ENCODE measurements at places on chromosomes 3 and 15.

- no peak for DNase-seq
Observed at GRCh38 chr3:178318941-178319816, 217.1 kb upstream of the KCNMB2 start.

GRCh38 chr15:26891448-26892181, 24.8 kb downstream of the GABRA5 start:
- DNase-seq: peak; percentile 84

GRCh38 chr3:72412340-72412956, 435.8 kb downstream of the SHQ1 start:
- no peak for DNase-seq

DNA sequence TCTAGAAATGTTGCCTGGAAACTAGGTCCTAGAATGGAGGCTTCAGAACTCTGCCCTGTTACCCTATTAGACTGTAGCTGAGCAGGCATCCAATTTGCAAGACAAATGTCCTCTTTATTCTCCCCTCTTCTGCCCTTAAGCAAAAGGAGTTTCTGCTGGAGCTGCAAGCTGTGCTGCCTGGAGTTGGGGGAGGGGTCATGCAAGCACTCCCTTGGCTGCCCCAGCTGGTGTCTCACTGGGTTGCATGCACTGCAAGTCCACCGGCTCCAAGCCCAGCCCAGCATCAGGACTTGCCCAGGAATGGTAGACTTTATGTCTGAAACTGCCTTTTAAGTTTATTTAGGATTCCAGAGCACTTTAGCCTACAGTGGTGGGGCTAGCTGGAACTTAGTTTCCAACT, 15.7 kb upstream of the RBP2 start:
- no peak for DNase-seq

DNA sequence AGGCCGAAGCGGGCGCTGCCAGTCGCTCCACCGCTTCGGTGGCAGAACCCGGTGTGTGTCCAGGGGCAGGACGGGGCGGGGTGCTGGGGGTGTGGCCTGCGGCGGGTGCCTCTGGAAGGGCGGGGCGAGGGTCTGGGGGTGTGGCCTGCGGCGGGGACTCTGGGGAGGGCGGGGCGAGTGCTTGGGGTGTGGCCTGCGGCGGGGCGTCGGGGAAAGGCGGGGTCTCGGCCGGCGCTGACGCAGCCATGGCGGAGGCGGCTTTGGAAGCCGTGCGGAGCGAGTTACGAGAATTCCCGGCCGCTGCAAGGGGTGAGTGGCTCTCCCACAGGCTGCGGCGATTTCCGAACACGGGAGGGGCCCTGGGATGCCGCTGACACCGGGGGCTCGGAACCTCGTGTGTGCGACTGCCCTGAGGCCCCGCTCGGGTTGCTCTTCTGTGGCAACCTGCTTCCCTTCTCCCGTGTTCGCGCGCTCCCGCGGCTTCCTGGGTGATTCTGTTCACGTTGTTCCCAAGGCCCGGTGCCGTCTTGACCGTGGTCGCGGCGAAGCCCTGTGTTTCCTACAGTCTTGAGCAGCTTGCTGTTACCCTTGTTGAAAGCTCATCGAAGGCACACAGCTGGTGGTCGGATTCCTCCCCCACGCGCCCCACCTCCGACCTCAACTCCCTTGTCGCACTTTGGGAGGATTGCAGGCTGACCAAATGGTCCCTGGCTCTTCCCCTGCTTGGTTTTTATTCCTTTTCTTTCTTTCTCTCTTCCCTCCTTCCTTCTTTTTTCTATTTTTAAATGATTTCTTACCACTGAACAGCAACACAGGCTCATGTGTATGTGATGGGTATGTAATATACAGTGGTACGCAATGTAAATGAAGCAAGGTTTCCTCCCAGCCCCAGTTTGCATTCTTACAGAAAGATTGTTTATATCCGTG, at the start of gene JMJD7:
TSS of gene JMJD7 (plus strand) at position 213 of the 927 bp plus-strand sequence. CDS start at position 246, 33 bp downstream.
- DNase-seq: peak; percentile 88

DNA sequence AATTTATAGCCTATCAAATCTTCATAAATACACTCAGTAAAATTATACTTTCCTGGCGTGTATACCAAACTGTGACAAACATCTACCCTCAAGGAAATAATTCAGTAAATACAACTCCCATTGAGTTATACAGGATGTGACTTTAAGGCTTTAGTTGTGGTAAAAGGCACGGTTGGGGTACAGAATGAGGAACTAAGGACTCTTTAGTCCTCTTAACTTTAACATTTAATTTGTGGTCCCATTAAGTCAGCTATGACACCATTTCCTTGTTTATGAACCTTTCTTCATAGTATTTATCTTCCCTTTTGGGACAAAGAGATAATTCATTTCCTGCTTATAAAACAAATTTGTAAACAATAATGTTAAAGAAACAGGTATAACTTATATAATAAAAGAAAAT, 30.2 kb downstream of the IFT80 start:
- peak; percentile 62 for DNase-seq

Measured in OCI-M1 (cell line).